ENCODE measurements at places on chromosomes 11 and 22. TPM values are rescaled to one million over a fixed set of nuclear protein-coding genes. Genes with fewer than 3 reads are reported as not detected.

TMPRSS4 gene
- total RNA-seq, result 2.5 TPM

PRR14L gene
- total RNA-seq, result 22.7 TPM

MPEG1 gene
- total RNA-seq, result 19.8 TPM

GAL gene
- total RNA-seq, result 5.3 TPM

EMID1 gene
- 18.5 TPM for total RNA-seq

DNA sequence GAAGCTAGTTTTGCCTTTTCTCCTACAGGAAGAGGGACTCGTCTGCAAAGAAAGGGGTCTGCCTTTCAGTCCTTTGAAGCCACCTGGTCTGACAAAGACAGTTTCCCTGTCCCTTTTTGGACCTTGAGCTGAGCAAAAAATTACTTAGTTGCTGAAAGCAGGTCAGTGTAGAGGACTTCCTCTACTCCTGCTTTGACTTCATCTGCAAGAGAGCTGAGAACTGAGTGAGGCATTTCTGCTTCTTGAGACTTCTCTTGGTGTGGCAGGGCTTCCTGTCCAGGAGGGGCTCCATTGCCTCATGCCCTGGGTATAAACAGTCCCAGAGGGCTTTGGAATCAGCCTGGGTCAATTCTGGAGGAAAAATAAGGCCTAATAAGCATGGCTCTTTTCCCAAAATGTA, 73.1 kb downstream of the ZNRF3 start:
- no peak for DNase-seq

DNA sequence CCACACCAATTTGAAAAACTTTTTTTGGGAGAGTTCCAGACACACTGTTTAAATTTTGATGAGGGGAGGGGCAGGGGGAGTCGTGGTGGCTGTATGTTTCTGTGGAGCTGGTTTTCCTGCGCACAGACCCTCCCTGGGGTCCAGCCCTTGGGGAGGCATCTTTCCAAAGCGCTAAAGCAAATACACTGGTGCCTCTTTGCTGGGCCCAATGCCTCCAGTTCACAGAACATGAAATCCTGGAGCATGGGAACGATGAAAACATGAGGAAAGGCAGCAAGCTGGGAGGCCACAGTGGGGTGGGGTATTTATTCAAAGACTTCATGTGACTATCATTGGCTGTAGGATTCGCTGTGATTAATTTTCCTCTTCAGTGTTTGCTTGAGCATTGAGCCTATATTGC, 135.3 kb downstream of the CCDC34 start:
- DNase-seq, result peak; percentile 55

DNA sequence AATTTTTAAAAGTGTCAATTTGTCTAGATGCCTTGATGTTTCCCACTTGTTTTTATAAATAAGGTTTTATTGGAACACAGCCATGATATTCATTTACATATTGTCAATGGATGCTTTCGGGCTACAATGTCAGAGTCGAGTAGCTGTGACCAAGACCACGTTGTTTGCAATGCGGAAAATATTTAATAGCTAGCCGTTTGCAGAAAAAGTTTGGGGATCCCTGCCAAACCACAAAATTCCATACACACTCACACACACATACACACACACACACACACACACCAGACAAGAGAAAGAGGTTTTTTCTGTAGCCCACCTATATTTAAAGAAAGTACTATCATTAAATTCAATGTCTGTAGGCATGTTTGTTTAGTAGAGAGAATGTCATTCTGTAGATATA, 58.3 kb downstream of the TYR start:
- no peak for DNase-seq

DNA sequence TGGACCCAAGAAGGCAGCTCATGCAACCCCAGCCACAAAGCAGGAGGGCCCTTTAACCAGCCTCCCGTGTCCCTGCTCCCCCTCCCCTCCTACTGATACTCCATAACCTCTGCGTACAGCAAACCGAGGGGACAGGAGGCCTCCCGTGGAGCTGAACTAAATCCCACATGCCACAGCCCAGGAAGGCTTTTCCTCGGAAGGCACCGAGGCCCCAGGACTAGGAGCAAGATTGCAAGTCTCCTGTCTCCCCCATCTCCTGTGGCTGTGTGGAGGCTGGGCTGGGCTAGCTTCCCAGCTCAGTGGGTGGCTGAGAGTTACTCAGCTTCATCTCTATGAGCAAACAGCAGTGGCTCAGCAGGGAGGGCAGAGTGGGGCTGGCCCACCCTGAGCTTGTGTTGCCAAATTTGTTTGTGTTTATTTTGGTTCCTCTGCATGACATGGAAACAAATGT, 62.7 kb upstream of the NECTIN1 start:
- DNase-seq, result peak; percentile 78

DNA sequence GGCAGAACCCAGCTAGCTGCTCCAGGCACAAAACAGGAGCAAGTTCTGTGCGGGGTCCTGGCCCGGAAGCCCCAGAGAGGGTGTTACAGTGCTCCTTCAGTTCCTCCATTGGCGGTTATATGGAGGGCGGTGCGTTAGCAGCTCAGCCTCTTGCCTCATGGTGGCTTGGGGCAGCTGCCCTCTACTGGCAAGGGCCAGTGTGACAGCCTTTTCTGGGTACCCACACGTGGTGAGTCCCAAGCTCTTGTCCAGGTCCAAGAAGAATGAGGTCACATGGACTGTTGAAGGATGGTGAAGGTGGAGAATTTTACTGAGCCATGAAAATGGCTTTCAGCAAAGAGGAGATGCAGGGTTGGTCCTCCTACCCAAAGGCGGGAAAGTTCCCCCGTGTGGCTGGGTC, 100.5 kb downstream of the WT1 start:
- DNase-seq, result no peak

Data from skin of body (tissue), 3 donors.